ENCODE measurements at places on chromosomes 12 and 14.

DNA sequence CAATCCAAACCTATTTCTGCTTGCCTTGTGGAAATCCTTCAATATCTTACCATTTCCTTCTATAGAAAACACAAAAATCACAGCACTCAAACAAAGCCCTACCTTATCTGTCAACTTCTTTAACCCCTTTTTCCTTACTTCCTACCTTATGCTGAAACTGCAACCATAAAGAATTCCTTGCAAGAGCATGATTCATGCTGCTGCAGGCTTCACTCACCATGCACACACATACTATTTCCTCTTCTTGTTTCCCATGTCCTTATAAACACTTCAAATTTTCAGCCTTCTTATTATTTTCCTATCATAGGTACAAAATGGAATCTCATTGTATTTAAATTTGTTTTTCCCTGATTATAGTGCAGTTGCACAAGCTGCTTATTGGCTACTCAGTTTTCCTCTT, 23.3 kb downstream of the LMNTD1 start:
- DNase-seq: no peak

DNA sequence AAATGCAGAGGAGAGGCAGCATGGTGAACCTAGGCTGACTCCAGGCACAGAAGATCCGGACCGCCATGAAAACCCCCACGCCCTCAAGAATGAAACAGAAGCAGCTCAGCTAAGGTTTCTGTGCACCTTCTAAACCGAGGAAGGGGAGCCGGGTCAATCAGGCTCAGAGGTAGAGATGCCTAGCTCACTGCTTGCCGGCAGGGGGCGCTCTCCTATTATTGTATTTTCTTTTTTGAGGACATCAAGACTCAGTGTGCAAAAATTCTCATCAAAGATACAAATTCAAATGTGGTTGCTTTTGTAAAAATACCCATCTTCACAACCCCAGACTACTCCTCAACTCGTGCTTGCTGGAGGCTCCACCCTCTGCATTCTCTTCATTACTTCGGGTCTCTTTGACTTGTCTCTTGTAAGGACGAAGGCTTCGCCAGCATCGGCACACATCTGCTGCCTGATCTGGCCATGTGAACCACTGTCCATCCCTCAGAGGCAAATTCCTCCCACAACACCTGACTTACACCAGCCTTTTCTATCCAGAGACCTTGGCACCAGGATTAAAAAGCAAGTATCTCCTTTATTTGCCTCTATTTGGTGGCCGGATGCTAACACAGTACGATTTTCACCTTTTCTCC, 33.4 kb upstream of the RNASE3 start:
- peak; percentile 10 for DNase-seq

- no peak for DNase-seq
These were observed 49.2 kb downstream of the TESPA1 start for GRCh38 chr12:54935235-54935951.

- no peak for DNase-seq
These were observed 196.9 kb upstream of the BTG1 start for GRCh38 chr12:92342574-92342973.

- no peak for DNase-seq
These were observed 423.9 kb downstream of the SOX5 start for GRCh38 chr12:23525450-23526072.

- no peak for DNase-seq
These were observed 1.6 kb upstream of the RBMS2 start for GRCh38 chr12:56520048-56520447.

- no peak for DNase-seq
These were observed 353.3 kb downstream of the GRIN2B start for GRCh38 chr12:13628067-13628466.
